ENCODE measurements at places on chromosomes 2 and 18.

DNA sequence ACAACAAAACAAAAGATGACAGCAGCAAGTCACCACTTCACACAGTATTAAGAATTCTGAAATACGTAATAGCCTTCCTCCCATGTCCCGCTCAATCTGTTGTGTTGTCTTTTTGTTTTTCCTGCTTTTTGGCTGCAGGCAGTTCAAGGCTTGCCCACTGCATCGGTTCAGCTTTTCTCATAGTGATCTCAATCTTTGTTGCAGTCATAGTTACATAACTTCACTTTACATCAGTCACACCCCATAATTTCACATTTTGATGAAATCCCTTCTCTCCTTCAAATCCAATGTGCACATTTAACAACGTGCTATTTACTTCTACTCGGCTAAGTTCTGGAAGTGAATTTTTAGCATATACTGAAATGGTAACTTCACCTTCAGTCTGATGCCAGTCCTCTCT is 33.8 kb upstream of the HAAO start:
- DNase-seq: no peak

DNA sequence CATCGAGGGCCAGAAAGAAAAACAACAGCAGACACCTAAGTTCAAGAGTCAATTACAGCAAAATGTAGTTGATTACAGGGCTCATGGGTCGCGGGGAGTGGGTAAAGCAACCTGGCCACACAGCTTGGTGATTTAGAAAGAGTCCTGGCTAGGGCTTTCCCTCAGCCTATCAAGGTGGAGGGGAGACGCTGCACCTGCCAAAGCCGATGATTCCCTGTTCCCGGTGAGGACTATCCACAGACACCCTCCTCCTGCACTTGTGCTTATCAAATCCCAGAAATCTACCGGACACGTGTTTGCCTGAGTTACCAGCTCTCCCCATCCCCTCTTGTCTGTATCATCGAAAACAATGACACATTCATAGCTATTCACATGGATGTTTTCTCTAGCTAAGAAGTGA is 7.0 kb upstream of the SOX11 start:
- no peak for DNase-seq

DNA sequence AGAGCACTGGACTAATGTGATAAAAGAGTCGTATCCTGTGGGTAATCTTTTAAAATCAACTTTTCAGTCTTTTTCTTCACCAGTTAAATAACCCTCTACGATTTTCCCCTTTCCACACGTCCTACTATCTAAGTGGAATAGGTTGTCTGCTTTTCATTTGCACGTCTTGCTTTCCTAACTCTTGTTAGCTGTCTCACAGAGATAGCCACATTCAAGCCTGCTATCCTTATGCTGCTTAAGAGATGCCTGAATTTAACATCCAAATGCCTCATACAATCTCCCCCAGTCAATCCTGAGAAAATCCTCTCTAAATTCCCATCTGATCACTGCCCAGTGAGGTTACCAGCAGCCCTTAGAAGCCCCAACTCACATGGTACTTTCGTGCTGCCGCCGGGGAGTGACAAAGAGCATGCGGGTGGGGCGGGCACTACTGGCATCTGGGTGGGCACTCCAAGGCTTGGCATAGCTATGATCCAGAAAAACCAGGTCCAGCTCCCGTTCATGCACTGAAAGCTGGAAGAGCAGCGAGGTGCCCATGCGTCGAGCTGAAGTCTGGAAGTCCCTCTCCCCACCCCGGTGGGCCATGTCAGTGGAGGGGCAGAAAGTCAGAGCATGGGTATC is 1.5 kb downstream of the KANSL3 start:
- no peak for DNase-seq

GRCh38 chr2:113111823-113112287 is 15.5 kb upstream of the IL1RN start:
- no peak for DNase-seq

GRCh38 chr18:54030434-54030833 is 194.0 kb downstream of the MBD2 start:
- DNase-seq: no peak

DNA sequence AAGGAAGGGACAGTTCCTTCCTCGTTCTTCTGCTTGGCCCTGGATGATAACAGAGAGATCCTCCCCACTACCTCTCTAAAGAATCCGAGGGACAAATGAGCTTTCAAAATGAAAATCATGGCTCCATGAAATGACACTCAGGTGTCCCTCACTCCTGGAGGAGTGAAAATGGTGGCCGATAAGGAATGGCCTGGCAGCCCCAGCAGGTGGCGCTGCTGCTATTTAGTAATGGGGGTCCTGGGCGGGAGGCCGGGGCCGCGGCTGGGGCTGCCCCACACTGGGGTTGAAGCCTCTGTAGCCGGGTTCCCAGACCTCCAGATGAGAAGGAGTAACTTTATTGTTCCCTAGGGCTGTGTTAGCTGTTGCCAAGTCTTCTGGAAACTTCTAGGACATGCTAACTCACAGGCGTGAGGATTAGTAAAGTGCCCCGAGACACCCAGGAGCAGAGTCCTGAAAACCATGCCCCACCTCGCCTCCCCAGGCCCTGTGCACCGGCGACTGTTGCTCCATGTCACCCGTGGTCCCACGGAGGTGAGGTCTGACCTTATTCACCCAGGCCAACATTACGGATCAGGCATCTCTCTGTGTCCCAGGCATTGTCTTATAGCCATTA is 138.0 kb downstream of the CTIF start:
- peak; percentile 49 for DNase-seq

DNA sequence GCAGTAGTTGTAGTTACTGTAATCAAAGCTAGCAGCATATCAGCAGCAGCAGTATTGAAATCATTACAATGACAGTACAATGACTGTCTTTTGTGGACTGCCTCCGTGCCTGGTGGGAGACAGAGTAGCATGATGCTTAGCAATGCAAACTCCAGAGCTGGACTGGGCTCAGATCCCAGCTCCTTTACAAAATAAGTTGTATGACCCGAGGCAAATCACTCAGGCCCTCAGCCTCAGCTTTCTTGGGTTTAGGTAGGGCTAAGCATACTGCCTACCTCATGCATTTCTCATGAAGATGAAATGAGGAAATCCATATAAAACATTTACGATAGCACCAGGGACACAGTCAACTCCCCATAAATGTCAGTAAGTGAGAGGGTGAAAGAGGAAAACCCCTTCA is 170.7 kb downstream of the TTC32 start:
- no peak for DNase-seq
